ENCODE measurements at places on chromosomes 5 and 9.
A peak's percentile ranks its signal among the peaks of the same experiment; 100 is the strongest.

DNA sequence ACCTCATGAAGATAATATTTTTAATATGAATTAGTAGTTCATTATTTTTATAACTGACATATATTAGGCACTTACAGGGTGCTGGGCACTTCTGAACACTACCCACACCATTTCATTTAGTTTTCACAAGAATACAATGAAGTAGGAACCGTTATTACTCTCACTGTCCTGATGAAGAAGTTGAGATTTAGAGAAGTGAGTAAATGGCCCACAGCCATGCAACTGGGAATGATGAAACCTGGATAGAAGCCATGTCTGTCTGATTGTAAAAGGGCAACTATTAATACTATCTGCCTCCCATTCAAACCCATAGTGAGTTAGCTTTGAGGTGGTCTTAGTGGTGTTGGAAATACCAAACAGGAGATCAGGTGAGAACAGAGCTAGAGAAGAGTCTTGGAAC, 29.6 kb upstream of the OTULINL start:
- no peak for DNase-seq

DNA sequence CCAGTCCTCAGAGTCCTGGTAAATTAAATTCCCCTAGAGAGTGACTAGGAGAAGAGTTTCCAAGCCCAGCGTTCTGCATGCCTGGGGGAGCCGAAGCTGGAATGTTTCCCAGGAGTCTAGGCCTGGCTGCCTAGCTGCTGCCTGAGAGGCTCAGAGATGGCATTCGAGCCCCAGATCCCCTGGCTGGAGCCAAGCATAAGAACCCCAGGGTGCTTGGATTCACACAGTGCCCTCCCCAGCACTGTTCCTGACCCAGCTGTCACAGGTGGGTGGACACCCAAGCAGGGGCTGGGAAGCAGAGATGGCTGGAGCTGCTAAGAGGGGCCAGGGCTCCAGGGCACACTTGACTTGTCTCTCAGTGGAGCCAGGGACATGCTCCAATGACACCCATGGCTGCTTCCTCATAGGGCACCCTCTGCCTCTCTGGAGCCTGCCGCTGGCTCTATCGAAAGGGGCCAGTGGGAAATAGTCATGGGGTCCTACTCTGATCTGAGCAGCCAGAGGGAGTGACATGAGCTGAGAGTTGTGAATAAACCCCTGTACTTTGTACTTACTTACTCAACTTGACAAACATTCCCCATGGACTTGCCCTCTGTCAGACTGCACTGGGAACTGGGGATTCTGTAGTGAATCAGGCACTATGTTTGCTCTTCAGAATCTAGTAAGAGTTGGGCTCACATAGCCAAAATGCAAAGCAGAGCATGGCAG, 62.6 kb upstream of the XPA start:
- DNase-seq, result no peak

DNA sequence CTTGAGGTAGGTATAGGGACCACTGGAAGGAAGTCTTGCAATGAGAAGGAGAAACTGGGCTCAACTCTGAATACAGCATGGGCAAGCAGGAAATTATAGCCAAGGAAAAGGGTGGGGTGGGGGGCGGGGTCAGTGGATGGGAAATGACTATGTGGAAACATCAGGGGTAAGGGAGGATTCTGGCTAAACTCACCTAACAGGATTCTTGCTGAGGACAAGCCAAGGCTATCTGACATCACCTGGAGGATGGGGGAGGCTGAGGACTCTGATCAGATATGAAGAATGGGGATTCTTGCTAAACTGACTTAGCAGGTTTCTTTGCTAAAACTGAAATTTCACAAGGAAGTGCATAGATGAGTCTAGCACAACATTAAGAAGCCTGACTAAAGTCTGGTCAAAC, 40.8 kb downstream of the CTSL start:
- DNase-seq, result no peak

DNA sequence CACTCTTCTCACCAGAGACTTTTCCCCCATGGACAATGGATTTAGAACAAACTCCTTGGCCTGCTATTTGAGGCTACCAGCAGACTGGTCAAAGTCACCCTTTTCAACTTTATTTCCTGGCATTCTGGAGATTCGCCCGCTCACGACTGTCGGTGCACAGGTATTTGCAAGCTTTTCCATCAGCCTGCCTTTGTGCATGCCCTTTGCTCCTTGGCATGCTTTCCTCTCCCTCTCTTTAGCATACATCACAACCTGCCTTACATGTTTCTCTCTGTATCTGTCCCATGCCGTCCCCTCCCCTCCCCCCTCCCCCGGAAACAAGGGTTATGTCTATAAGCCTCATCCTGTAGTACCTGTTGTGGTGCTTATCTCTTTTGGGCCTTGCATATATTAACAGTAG, 257.1 kb downstream of the AOPEP start:
- DNase-seq, result no peak

DNA sequence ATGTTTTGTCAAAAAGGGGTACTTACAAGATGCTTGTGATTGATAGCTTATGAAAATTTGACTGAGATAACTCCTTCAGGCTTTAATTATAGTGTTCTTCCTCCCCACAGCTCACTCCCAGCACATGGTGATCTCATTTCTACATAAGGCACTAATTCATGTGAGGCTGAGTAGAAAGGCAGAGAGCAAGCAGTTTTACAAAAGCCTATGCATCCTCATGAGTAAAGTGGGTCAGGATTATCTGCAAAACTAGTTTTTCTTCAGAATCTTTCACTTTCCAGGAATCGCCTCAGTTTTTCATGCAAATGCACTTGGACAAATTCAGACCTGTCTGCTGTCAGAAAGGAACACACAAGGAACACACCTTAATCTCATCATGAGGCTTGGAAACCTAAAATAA, 92.1 kb upstream of the FBN2 start:
- no peak for DNase-seq

DNA sequence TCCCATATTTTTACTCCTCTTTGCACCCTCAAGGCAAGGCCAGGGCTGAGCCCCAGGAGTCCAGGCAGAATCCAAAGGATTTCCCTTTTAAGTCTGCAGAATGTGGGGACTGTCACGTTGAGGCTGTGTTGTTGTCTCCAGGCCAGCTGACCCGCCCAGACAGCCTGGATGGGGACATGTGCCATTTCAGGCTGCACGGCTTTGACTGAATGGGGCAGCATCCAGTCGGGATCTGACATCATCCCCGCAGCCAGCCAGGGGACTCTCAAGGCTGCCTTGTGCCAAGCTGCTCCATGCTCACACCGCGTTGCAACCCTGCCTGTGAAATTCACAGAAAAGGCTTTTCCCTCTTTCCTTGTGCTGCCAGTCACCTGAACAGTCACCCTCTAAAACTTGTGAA, 2.2 kb upstream of the ZNF366 start:
- no peak for DNase-seq

DNA sequence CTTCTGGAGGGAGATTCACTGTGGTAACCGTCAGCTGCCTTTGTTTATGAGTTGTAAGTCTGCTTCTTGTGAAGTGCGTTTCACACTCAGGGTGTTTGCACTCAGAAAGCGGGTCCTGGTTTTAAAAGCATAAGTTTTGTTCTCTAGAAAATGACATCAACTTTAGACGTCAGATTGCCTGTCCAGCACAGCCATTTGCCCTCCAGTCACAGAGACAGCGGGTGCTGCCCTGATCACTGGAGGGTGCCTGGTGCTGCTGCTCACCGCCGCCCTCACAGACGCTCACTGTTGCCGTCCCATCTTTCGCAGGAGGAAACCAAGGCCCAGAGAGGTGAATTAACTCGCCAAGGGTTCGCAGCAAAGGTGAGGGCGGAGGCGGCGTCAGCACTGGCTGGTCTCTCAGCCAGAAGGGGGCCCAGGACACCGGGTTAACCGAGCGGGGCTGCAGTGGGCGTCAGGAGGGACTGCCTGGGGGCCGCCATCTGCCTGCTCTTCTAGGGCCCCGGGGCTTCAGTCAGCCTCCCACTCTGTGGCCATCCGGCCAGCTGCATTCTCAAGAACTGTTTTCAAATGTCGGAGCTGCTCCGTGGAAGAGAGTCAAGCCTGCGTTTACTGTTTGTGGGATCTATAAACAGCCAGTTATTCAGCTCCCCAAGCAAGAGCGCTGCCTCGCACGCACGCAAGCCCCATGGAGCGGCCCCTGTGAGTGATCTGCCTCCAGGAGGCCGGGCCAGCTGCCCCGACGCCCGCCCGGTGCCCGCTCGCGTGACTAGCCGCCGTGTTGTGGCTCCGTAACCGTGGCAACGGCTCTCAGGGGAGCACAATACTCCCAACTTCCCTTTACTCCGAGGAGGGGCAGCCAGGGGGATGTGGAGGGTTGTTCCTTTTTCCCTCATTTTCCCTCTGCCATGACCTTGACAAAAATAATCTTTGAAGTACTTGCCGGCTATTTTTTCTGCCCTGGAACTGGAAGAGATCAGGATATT, 43.4 kb upstream of the EXOC3 start:
- peak; percentile 99 for DNase-seq

- no peak for DNase-seq
These were observed 21.4 kb upstream of the FAM81B start for GRCh38 chr5:95369782-95370181.

- DNase-seq, result no peak
These were observed 57.6 kb downstream of the TMOD1 start for GRCh38 chr9:97559111-97559514.

DNA sequence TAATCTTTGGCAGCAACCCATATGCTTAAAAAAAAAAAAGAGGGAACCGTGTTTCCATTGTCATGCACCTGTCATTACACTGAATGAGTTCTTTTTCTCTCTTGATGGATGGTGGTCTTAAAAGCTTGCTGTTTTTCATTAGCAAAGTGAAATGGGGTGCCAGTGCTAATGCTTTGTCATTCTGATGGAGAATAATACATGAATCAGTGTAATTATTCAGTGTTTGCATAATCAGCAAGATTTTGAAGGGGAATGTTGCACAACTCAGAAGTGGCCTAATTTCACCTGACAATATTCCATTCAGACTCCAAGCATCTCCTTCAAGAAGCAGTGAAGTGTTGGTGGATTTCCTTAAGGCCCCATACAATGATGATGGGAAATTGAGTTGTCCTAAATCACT, 38.1 kb downstream of the MAP1B start:
- DNase-seq, result no peak

GRCh38 chr9:34334916-34335315, 5.5 kb downstream of the NUDT2 start:
- no peak for DNase-seq

- peak; percentile 81 for DNase-seq
These were observed 81.6 kb downstream of the PSD2 start for GRCh38 chr5:139877129-139877597.

DNA sequence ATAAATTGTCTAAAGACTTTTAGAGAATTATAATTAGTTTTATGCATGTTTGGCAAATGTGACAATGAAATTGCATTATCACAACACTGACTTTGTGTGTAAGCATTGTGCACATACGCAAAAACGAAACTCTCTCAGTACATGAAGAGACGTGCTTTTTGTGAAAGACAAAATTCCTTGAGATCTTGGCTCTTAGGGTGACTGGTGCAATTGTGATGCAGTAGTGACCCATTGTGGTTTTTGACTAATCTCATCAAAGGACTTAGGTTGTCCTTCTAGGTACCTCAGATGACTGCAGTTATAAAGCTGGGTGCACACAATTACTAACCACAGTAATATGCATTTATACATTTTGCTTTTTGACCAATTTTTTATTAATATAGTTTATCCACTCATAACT, 25.3 kb upstream of the TYRP1 start:
- DNase-seq, result no peak

GRCh38 chr5:41200506-41200905, 12.8 kb downstream of the C6 start:
- no peak for DNase-seq

- no peak for DNase-seq
These were observed 17.9 kb downstream of the FER start for GRCh38 chr5:108765647-108766046.

DNA sequence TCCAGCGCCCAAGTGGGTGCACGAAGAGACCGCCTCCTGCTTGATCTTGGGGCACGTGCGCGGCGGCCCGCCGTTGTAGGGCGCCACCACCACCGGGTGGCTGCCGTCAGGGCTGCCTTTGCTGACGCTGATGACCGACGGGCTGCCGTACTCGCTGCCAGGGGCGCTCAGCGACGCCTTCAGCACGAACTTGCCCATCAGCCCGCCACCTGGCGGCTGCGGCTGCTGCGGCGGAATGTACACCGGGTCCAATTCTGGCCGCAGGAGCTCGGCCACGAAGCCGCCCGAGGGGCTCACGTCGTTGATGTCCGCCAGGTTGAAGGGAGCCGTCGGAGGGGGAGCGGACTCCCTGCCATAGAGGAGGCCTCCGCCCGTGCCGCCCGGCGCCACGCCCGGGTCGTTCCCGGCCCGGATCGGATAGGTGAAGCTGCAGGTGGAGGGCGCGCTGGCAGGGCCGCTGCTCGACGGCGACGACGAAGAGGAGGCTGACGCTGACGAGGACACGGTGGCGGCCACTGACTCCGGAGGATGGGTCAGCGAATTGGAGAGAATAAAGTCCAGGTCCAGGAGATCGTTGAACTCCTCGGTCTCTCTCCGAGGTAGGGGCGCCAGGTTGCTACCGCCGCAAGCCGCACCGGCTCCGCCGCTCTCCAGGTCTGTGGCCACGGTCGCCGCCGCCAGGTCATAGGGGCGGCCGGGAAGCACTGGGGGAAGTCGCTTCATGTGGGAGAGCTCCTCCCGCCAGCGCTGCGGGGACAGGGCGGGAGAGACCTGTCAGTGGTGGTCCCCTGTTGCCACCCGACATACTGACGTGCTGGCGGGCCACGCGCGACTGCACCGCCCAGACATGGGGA, 1.8 kb downstream of the KLF4 start:
- no peak for DNase-seq

DNA sequence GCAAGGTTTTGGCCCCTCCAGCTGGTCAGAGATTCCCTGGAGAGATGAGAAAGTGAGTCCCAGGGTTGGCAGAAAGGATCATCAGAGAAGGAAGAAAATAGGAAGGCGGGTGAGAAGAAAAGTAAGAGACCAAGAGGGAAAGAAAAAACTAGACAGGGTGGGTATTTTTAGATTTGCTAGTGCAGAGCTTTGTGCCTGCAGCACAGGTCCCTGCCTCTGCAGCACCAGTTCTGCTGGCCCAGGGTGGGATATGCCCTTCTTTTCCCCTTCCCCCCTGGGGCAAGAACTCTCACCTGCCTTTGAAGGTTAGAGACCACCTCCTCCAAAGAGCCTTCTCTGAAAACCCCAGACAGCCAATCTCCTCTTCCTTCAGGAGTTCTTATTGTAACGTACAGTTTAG, 90.3 kb upstream of the EGFLAM start:
- DNase-seq, result no peak

DNA sequence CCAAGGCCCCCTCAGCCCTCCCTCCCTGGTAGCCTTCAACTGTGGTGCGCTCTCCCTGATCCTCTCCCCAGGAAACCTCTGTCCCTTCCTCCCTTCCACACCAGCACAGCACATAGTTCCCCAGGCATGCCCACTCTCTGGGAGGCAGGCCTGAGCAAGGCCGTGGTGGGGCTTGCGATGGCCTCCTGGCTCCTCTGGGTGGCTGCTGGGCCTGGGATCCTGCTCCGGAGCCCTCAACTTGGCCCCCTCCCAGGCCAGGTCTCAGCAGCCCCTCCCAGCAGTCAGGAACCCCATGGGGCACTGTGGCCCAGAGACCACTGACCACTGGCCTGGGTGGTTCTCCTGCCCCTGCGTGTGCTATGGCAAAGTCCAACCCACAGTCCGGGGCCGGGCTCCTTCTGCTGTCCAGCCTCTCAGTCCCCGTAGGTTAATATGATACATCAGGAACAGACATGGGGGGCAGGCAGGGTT, 125.8 kb downstream of the ZNF354C start:
- DNase-seq, result no peak
